ENCODE measurements at places on chromosomes 2 and 18. TPM values are rescaled to one million over a fixed set of nuclear protein-coding genes. Genes with fewer than 3 reads are reported as not detected.

Gene TXNL4A
- 63.9 TPM for total RNA-seq

Gene ZNF532
- 51.6 TPM for total RNA-seq

Gene PROKR1
- not detected for total RNA-seq

Gene HOXD12
- total RNA-seq = not detected

Gene EGR4
- not detected for total RNA-seq

Gene LCT
- total RNA-seq = not detected

Gene IRS1
- total RNA-seq = 16.2 TPM

Gene IL1F10
- total RNA-seq = not detected

Gene KIF1A
- not detected for total RNA-seq

Gene IWS1
- 32.2 TPM for total RNA-seq

All from tracheal epithelial cell (primary cell).